ENCODE measurements at places on chromosomes 13 and 19.
A peak's percentile ranks its signal among the peaks of the same experiment; 100 is the strongest.

GRCh38 chr13:64090311-64090710 lies 2674.7 kb upstream of the PCDH20 start:
- no peak for DNase-seq

GRCh38 chr13:94335761-94336526 lies 143.5 kb downstream of the DCT start:
- DNase-seq: no peak

DNA sequence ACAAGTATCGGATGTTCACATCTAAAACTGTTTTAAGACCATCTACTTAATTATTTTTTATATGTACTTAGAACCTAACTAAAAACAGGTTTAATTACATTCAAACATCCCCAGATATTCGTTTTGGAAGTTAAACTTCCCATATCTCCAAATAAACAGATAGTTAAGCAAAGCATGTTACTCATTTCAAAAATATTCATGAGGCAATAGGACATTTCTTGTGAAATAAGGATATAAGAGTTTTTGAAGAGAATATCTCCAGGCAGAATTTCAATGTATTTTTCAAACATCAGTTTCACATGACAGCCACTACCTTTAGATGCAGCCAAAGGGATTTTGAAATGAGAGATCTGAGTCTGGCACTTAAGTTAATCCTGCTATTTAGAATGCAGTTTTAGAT lies 697.5 kb downstream of the SLITRK1 start:
- no peak for DNase-seq

- DNase-seq: no peak
Observed at GRCh38 chr13:57899096-57899495, 267.6 kb downstream of the PCDH17 start.

GRCh38 chr19:44529536-44529935 lies at the start of gene CEACAM20:
Gene CEACAM20 (minus strand): TSS chr19:44529675. CDS start chr19:44529509, 166 bp downstream.
- DNase-seq: no peak

GRCh38 chr13:26971990-26972887 lies 199.4 kb downstream of the USP12 start:
- no peak for DNase-seq

DNA sequence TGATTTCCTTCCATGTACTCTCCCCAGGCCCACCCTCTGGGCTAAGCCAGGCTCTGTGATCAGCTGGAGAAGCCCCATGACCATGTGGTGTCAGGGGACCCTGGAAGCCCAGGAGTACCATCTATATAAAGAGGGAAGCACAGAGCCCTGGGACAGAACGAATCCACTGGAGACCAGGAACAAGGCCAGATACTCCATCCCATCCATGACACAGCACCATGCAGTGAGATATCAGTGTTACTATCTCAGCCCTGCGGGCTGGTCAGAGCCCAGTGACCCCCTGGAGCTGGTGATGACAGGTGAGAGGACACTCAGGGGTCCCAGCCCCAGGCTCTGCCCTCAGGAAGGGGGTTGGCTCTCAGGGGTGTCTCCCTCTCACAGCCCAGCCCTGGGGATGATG lies 27.5 kb upstream of the KIR3DL3 start:
- DNase-seq: no peak

GRCh38 chr13:94053986-94054593 lies 425.4 kb downstream of the DCT start:
- DNase-seq: no peak

DNA sequence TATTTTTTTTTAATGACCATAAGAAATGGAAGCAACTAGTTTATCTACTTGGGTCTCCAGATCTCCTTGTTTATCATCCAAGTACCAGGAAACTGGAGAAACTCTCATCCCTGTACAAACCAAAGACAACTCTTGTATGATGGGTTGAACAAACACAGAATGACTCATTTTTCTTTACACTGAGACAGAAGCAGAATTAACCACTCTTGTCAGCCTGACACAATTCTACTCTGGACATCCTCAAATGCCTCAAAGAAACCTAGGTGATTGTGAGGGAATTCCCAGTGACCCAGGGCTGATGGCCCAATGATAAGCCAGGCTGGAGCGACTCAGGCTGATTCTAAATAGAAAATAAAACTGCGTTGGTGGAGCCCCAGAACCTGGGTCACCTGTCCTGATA lies 151.5 kb downstream of the ZNF737 start:
- DNase-seq: no peak

GRCh38 chr13:25920277-25920676 lies 131.5 kb downstream of the SHISA2 start:
- DNase-seq: no peak

GRCh38 chr13:26660185-26660584 lies 100.4 kb downstream of the GPR12 start:
- DNase-seq: no peak

DNA sequence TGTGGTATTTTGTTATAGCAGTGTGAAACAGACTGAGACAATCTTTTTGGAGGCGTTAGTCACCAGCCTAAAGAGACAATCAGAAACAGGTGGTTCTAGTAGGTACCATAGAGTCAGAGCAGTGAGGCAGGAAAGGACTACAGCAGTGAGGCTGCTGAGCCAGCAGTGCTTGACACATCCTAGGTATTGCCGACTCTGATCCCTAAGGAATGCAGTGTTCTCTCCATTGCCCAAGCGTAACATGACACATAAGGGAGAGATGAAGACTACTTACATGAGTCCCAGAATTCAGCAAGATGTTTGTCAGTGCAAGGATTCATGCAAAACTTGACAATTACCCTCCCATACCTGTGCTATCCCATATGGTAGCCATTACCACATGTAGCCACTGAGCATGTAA lies 62.4 kb upstream of the XPO4 start:
- no peak for DNase-seq

DNA sequence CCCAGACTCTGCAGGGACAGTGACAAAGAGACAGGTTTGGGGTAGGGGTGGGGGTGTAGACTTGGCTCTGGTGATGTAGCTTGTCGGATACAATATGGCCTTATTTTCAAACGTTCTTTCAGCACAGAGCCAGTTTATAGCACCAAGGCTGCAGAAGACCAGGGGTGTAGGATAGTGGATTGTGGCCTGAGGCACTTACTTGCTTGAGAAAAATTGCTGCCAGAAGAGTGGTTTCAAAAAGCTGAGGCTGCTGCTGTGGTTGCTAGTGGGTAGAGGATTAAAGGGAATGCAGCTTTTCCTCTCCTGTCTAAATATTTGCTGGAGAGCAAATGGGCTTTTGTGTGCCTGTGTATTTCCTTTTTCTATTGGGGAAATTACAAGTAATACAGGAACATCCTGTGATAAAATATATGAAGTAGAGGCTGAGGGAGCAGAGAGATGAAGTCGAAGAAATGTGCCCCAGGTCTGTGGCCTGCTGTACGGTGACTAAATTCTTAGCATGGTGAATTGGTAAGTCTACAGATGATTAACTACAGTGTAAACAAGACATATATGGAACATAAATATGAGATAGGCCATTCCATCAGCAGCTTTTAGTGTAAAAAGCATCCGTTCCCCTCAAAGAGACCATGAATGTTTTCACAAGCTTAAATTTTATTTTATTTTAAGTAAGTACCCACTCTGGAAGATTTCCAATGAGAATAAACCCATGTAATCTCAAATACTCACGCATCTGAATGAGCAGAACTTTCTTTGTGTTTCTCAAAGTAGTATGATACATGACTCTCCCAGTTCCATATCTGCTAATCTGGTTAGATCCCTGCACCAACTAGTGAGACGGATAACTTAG lies 112.9 kb downstream of the LRCH1 start:
- DNase-seq: no peak

DNA sequence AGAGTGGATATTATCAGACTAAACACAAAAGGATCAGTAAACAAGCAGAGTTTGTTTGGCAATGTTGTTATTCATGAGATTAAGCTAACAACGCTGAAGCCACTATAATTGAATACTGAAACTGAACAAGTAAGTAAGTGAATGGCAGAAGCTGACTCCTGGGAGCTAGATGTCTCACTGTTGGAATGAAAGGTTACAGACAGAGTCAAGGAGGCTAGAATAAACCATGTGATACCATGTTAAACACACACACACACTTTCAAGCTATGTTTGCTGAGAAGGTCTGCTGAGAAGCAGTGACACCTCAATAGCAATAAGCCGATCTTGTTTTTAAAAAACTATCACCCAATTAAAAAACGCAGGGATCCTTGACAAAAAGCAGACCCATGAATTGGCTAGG lies 1609.4 kb upstream of the MIR17HG start:
- DNase-seq: no peak

DNA sequence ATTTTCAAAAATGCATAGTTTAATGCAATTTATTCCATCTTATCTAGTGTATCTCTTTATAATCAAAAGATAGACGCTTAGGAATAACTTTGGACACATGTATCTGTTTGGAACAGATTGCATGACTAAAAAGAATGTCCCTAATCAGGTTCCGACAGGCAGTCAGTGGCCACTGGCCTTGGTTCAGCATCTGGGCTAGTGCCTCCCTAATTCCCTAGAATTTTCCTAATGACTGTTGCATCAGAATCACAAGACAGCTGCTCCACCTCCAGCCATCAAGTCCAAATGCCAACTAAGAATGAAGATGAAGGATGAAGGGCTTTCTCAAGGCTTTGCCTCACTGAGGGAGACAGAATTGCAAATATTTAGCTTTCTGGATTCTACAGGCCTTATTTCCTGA lies 173.8 kb downstream of the EFNB2 start:
- DNase-seq: no peak

DNA sequence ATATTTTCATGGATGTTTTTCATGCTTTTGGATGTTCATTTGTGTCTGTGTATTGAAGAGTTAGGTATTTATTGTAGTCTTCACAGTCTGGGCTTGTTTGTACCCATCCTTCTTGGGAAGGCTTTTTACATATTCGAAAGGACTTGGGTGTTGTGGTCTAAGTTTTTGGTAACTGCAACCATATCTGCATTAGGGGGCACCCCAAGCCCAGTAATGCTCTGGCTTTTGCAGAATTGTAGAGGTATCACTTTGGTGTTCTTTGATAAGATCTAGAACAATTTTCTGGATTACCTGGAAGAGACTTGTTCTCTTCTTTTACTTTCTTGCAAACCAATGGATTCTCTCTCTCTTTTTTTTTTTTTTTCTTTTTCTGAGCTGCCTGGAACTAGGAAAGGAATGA lies 581.3 kb downstream of the DACH1 start:
- DNase-seq: no peak

GRCh38 chr13:41017817-41018601 lies 1.1 kb downstream of the ELF1 start:
- DNase-seq: no peak

DNA sequence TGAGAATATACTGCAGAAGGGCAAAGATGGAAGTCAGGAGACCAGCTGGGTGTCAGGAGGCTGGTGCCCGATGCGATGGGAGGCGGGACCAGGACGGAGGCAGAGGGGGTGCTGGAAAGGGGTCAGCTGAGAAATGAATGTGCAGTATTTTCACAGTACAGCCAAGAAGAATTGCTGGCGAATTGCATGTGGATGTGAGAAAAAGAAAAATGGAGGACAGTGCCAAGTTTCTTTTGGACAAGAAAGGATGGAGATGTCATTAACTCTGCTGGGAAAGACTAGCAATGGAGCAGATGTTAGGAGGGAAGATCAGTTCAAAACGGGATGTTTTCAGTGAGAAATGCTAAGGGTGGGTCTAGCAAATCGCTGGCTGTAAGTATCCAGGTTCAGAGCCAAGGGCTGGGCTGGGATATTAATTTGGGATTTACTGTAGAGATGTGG lies 7.0 kb downstream of the CRYL1 start:
- no peak for DNase-seq

- DNase-seq: no peak
Observed at GRCh38 chr13:112963641-112964040, 5.4 kb upstream of the MCF2L start.

DNA sequence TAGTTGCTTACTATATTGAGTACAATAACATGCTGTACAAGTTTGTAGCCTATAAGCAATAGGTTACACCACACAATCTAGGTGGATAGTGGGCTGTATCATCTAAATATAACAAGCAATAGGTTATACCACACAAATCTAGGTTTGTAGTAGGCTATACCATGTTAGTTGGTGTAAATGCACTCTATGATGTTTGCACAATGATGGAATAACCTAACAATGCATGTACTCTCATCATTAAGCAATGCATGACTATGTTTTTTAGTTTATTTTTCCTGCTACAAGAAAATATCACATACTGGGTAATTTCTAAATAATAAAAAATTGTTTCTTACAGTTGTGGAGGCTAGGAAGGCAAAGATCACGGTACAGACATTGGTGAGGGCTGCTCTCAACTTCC lies 262.5 kb downstream of the SLITRK6 start:
- no peak for DNase-seq

- peak; percentile 34 for DNase-seq
Observed at GRCh38 chr19:12778017-12778904, 2.9 kb upstream of the HOOK2 start.

DNA sequence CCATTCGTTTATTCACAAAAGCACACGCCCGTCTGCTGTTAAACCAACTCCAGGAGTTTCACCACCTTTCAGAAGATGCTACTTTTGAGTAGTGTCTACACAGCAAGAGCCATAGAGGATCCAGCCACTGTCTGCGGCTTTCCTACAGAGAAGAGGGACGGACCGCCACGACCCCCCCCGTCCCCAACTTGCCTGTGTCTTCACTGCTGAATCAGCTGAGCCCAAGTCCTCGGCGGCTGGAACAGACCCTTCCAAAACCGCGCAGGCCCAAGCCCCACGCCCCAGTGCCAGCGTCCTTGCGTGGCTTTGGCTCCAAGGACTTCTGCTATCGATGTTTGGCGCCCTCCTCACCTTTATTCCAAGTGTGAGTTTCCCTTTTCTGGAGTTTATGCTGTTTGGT lies 65.1 kb downstream of the SPACA7 start:
- DNase-seq: no peak

GRCh38 chr19:5993648-5994358 lies 15.9 kb upstream of the RANBP3 start:
- no peak for DNase-seq

- no peak for DNase-seq
Observed at GRCh38 chr13:108268466-108269112, 929 bp upstream of the TNFSF13B start.

DNA sequence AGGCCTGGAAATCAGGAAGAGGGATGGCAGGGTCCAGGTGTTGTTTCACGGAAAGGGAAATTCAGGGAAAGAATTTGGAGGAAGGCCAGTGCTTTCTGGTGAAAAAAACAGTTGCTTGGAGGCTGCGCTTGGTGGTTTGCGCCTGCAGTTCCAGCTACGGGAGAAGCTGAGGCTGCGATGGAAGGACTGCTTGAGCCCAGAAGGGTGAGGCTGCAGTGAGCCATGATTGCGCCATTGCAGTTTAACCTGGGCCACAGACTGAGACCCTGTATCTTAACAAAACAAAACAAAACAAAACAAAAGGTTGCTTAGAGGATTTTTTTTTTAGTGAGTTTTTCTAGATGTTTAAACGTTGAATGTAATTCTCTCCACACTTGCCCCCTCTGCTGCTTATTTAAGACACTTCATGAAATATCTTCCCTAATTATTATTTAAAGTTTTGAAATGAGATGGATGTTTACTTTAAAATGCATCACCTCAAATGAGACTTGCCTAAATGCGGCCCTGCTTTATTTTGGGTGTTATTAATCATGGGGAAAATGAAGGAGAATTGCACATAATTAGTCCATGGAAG lies 75.4 kb upstream of the TRPC4 start:
- DNase-seq: no peak

GRCh38 chr13:93238711-93239110 lies 12.1 kb downstream of the GPC6 start:
- DNase-seq: no peak

GRCh38 chr19:45352062-45352461 lies 11.5 kb downstream of the KLC3 start:
- no peak for DNase-seq
